ENCODE measurements at places on chromosomes 7 and 10.

DNA sequence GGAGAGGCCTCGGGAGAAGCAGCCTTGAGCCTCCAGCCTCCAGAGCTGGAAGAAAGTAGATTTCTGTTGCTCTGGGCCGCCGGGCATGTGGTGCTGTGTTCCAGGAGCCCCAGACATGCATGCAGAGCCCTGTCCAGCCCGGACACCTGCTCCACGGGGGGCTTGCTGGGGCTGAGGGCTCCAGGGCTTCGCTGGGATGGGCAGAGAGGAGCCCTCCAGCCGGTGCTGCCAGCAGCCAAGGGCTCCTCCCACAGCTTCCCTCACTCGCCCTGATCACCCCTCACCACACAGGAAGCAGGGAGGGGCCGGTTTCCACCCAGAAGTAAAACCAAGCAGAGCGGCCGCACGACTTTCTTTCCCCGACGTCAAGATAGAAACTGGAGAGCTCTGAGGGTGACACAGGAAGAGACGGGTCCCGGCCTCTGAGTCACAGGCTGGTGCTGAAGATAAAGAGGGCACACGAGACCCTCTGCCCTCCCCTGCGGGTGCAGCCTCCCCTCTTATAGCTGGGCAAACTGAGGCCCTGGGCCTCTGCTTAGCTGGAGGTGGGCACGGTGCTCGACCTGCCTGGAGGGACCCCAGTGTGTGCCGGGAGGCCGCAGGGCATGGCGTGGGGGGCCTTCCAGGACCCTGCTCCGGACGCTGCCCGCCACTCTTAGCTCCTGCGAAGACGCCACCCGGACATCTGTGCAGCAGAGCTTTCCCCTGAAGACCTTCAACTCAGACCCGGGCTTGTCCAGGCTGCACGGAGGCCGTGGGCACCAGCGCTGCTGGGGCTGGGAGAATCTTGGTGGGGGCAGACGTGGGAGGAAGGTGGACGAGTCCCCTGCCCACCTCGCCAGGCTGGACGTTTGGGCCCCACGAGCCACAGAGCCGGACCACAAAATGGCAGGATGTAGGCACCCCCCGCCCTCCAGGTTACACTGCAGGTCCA, 31.1 kb downstream of the ADAP1 start:
- DNase-seq: peak; percentile 91

GRCh38 chr10:32054094-32054493, 2.1 kb downstream of the KIF5B start:
- no peak for DNase-seq

DNA sequence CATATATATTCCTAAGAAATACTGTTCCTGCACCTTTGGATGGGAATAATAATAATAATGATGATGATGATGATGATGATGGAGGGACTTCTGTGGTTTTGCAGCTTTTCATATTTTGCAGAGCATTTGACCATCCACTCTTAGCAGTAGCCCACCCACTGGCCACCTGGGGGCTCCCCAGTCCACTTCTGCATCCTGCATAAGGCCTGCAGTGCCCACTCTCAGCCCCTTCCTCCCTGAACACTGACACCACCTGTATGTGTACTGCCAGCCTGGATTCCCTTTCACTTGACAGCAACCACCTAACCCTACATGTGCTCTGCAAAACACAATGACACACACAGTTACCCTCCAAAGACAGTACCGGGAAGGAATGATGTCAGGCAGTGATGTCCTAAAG, 131.4 kb downstream of the ADAM12 start:
- no peak for DNase-seq

- DNase-seq: no peak
These were observed 270.3 kb upstream of the SORCS1 start for GRCh38 chr10:107434854-107435253.

GRCh38 chr10:10661176-10661575, 356.5 kb upstream of the CELF2 start:
- DNase-seq: no peak

- peak; percentile 85 for DNase-seq
These were observed 514.8 kb downstream of the DNAJB6 start for GRCh38 chr7:157851501-157852067.

GRCh38 chr7:124651136-124651535, 114.5 kb downstream of the GPR37 start:
- no peak for DNase-seq

DNA sequence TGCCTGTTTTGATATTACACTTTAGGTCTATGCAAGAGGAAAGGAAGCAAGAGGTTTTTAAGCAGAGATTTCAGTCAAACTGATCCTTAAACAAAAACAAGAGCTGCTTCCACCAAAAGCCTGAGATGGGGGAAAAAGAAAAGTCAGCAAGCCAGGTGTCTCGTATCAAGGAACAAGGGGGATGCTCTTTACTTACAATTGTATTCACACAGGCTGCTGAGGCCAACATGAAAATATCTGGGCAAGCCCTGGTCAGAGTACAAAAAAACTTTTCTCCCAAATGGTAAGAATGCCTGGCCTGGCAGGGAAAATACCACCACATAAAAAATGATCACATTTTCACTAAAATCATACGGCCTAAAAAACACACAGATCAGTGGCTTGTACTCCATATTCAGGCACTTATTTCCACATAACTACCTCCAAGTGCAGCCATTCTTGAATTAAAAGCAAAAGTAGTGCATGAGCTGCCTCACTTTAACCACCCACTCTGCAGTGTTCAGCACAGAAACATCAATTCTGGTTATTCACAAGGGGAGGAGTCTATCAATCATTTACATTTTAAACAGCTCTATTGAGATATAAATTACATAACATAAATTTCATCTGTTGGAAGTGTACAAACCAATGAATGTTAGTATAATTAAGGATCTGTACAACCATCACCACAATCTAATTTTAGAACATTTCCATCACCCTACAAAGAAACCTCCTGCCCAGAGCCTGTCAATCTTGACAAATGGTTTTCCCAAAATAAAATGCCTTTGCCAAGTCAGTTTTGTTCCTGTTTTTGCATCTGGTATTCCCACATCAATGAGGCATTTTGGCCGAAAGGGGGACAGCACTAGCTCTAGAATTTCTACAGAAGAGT, 70.2 kb downstream of the GRB10 start:
- DNase-seq: no peak

DNA sequence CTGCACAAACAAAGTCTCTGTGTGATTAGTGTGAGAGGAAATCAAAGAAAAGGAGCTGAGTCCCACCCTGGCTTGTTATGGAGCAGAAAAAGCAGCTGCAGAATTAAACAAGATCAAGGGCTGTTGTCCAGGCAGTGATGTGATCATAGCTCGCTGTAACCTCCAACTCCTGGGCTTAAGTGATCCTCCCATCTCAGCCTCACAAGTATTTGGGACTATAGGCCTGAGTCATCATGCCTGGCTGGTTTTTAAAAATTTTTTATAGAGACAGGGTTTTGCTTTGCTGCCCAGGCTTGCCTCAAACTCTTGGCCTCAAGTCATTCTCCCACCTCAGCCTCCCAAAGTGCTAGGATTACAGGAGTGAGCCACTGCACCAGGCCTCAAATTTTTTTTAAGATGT, 88.9 kb downstream of the IPMK start:
- DNase-seq: no peak

DNA sequence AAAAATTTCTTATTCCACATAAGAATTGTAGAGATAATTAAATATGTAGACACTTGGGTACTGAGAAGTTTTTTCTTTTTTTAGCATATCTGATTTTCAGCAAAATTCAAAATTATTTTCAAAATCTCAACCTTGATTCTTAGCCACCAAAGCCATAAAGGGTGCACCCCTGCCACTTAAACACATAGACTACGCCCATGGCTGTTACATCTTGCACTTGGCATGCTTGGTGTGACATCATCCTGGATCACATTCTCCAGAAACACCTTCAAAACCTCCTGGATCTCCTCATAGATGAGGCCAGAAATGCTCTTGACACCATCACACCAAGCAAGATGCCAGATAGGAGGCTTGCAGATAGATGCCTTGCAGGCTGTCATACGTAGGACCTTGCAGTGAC, 89.1 kb upstream of the KLF14 start:
- no peak for DNase-seq

DNA sequence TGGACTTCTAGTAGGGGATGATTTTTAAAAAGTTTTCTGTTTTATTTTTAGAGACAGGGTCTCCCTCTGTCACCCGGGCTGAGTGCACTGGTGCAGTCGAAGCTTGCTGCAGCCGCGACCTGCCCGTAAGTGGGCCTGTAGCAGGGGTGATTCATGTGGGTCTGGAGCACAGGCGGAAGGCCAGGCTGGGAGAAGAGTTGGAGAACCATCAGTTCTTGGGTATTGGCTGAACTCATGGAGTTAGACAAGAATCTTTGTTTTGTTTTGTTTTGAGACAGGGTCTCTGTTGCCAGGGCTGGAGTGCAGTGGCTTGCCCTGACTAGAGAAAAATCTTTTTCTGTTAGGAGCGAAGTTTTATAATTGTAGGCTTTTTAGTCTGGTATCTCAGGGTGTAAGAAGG, 5.7 kb downstream of the SRRT start:
- DNase-seq: no peak

DNA sequence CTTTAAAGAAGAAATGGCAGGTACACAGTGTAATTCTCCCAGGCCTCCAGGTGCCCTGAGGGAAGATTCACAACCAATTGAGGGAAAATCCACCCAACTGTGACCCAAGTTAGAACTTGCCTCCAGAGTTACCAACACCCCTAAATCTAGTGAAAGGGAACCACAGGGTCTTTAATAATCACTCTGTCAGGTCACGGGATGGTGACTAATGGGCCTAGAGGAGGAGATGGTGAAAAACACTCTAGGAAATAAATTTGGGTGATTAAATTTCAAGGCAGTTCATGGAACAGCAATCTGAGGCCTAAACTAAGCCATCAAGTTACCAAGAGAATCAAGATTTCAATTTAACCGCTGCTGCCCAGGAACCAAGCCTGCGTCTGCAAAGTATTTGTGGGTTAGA, 26.7 kb upstream of the SLF2 start:
- DNase-seq: no peak

DNA sequence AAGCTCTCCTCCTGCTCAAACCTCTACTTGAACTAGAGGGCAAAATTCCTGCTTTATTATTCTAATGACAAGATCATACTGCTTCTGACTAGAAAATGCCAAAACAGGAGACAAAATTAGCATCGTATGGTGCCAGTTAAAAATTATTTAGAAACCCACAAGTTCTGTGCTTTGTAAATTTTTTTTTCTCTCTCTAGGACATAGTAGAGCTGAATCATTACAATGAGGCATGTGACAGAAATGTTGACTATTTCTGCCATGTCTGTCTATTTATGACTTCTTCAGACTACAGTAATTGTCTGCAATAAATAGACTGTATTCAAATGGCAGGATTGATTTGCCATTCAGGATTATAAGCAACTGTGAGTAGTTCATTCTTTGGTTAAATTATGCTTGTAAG, 335.8 kb downstream of the PRPF18 start:
- DNase-seq: no peak

GRCh38 chr10:34348917-34349485, 466.1 kb downstream of the PARD3 start:
- DNase-seq: no peak

GRCh38 chr7:277228-277627, 12.7 kb upstream of the FOXL3 start:
- no peak for DNase-seq

GRCh38 chr7:68043546-68043945, 1046.9 kb downstream of the TYW1 start:
- DNase-seq: no peak

All from activated CD8-positive, alpha-beta memory T cell treated with anti-CD3 and anti-CD28 coated beads, Interleukin-2, amount 50 U/mL, for 48 hours (primary cell).